ENCODE measurements at places on chromosomes 5 and 9.

GRCh38 chr9:137317021-137317717, 15.1 kb upstream of the NRARP start:
- DNase-seq = no peak

DNA sequence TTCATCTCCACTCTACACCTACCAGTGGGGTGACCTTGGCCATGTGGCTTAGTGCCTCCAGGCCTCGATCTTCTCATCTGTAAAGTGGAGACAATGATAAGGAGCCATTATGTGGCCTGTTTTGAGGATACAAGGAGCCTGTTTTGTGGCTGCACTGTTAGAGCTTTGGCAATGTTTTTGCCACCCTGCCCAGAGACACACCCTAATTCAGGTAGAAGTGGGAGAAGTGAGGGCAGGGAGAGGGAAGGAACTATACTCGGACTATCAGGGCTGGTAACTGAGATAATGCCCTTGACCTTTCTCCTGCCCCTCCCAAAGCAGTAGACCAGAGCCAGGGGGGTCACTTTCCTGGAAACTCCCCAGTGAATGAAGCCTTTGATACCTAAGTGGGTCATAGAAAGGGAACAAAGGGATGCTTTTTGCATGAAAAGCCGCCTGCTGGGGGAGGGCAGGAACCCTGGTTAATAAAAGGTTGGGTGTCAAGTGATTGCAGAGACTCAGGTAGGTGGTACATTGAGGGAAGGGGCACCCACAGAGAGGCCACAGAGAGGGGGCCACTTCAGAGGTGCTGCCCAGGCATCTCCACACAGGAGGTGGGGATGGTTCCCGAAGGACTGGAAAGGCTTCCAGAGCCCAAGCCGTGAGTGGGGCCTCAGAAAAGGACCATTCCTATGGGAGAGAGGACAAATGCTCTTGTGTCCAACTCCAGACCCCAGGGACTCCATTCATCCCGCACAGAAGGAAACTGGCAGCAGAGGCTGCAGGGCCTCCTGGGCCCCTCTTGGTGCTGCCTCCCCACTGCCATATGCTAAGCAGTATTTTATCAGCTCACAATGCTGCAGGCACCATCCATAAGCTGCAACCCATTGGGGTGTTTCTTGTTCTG, 42.3 kb upstream of the VDAC1 start:
- DNase-seq = no peak

GRCh38 chr5:111675201-111675934, 81.6 kb downstream of the NREP start:
- DNase-seq = no peak

DNA sequence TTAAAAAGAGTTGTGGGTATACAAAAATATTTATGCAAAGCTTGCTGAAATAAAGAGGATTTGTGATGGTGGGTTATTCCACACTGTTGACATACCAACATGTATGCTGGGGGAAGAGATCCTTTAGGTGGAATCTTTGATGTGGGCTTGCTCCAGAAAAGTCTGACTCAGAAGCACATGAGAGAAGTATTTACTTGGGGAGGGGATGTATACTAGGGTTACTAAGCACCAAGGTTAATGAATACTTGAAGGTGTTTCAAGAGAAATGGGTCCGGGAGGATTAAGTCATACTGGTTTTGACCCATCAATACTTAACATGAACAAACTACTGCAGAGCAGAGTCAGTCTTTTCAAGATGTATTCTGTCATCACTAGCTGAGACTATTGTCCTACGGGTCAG, 316.4 kb upstream of the GRIN3A start:
- no peak for DNase-seq

- DNase-seq = no peak
Observed at GRCh38 chr5:129912601-129913255, 8.5 kb downstream of the CHSY3 start.

- no peak for DNase-seq
Observed at GRCh38 chr9:115341426-115341825, 223.5 kb upstream of the TNC start.

DNA sequence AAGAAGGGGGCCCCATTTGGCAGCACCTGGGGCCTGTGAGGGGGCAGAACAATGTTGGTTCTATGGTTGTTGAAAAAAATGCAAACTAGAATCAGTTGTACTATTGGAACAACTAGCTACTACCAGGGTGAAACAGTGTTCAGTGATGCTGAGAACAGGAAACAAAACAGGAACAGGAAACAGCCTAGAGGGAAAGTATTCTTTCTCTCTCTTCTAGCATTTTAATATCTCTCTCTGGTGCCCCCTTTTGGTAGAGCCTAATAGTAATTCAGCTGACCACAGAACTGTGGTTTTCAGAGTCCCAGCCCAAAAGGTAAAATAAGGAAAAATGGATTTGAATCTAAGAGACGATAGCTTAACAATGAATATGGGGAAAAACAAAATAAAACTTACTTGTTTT, 138.0 kb upstream of the KCNN2 start:
- no peak for DNase-seq

DNA sequence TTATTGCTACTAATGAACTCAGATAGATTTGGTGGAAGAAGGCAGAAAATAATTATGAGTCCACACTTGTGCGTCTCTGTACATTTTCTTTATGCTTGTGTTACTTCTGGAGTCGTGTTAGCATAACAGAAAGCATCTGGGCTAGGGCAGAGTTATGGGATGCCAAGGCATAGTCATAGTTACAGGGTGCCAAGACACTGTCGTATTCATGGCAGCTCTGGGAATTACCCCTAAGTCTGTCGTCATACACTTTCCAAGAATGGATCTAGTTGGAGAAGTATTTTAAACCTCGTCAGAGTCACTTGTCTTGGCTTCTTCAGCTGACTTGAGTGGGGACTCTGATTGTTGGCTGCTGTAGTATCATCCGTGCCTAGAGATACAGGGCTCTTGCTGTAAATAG, 27.7 kb downstream of the CAMK4 start:
- peak; percentile 12 for DNase-seq

GRCh38 chr9:107862323-107862722, 372.8 kb upstream of the KLF4 start:
- DNase-seq = no peak

DNA sequence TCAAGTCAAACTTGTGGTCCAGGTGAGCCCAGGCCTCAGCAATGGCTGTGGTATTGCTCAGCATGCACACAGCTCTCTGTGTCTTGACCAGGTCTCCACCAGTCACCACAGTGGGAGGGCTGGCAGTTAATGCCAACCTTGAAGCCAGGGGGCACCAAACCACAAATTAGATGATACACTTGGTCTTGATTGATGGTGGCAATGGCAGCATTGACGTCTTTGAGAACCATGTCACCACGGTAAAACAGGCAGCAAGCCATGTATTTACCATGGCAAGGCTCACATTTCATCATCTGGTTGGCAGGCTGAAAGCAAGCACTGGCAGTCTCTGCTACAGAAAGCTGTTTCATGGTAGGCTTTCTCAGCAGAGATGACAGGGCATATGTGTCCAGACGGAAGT, 40.0 kb downstream of the NIM1K start:
- no peak for DNase-seq

GRCh38 chr5:2904399-2904798, 152.9 kb upstream of the IRX2 start:
- DNase-seq = no peak

DNA sequence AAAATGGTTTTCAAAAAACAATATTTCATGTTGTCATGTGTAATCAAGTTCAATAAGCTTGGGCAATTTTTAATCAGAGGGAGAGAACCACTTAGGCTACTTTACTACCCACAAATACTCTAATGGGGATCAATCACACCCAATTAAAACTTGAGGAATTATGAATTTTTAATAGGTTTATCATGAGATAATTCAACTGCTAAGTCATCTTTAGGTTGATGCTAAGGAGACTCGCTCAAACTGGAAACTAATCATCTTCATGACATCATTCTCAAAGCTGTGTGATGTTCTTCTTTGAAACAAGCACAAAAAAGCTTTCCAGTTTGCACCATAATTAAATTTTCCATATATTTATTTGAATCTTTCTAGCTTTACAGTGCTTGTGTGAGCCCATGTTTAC, 867.5 kb downstream of the MAT2B start:
- no peak for DNase-seq

GRCh38 chr5:36606036-36606427, 374 bp upstream of the SLC1A3 start:
- no peak for DNase-seq

DNA sequence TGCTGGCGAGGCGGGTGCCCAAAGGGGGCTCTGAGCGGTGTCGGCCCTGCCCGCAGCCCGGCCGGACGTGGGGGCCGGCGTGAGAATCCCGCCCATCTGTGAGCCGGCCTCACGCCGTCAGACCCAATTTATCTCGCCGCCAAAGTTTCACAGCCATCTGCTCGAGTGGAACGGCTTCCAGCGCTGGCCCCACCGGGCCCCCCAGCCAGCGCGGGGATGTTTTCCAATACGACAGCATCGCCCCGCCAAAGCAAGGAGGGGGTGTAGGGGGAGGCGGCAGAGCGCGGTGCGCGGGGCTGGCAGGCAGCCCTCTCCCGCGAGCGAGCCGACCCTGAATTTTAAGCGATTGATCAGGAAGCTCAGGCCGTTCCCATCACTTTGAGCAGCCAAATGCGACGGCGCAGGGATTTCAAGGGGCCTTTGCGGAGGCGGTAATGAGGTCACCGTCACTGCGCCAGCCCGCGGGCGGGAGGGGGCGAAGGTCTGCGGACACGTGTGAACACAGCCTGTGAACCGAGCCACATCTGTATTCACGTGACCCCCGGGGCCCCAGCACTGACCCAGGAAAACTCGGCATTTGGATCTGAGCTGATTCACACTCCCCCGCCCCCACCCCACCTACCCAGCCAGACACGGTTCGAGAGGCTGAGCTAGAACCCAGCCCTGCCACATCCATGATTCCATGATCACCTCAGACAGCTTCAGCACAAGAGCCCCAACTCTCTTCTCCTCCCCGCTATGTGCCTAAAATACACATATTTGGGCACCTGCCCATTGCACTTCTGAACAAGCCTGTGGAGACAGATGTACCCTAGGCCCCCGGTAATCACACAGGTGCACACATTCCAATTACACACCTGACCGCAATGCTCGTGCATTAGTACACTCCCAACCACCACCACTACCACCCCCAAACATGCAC, 47.8 kb upstream of the PSD2 start:
- DNase-seq = peak; percentile 48

DNA sequence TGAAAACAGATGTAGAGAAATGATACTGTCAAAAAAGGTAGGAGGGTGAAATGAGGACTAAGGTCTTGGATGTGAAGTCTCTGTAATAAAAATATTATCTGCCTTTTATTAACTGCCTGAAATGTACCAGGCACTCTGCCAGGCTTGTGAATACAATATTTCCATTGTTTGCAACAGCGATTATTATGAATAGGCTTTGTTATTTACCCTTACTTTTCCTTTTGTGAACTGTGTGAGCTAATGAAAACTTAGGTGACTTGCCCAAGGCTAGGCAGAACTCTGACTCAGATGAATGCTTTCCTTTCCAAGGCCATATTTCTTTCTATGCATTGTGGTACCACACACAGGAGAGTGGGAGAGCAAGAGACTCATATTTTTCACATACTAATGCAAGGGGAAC, 204.1 kb downstream of the CDH12 start:
- peak; percentile 20 for DNase-seq

GRCh38 chr9:134626571-134627416, 14.8 kb upstream of the COL5A1 start:
- DNase-seq = peak; percentile 45

DNA sequence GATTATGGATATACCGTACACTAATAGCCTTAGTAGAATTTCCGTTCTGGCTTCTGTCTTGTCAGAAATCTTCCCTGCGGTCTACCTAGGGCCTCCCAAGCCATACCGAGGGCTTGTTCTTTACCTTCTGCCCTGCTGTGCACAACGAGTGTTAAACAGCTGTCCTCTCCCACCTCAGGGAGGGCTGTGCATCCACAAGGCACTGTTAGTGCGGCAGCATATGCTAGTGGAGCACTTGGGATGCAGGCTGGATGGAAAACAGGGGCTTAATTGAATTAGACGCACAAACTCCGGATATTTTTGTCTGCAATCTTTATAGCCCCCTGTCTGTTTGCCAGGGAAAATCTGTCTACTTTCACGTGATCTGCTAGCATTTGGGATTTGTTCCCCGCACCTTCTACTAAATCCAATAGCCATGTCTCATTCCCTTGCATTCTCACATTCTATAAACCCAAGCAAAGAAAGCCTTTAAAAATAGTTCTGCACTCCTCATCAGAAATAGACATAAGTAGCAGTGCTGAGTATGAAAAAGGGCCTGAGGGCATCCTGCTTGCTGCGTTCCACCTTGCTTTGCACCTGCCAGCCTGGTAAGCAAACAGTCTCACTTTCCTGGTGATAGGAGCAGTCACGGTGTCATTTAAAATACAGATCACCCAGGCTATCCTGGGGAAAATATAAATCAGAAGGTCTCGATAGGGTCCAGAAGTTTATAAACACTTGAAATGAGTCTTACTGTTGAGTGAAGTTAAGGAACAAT, 382.6 kb downstream of the RASEF start:
- no peak for DNase-seq

DNA sequence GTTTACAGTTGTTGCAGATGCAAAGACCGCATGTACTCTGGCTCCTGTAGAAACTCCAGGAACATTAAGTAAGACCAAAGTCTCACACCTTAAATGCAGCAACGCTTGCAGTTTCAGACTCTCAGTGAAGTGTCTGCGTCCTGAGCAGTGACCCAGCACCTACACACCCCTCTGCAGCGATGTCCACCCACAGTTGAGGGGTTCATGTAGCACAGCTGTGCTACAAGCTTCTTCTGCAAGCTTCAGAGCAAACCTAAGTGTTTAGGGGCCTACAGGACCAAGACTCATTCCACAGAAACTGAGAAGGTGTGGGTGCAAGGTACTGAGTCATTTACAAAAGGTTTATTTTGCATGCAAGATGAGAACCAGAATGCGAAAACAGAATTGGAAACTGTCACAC, 191.0 kb downstream of the IRX2 start:
- no peak for DNase-seq

DNA sequence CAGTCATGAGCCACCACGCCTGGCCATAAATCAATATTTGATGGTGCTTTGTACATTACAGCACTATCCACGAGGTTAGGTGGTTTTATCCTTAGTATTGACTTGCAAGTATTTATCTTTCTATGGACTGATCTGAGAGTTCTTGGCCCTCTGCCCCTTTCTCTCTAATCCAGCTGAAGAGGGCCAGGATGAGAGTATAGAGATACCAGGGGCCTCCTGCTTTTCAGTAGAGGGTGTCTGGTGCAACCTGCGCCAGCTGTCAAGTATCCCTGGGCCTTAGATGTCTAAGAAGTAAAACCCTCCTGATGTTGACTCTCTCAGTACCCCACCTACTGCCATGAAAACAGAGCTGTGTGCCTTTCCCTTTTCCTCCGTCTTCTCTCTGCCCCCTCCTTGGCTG, 153.4 kb downstream of the SLIT3 start:
- DNase-seq = no peak

Measured in fibroblast of lung (primary cell).